Cortex of kidney (tissue), 1 donor: ENCODE measurements at places on chromosomes 5 and 9.

DNA sequence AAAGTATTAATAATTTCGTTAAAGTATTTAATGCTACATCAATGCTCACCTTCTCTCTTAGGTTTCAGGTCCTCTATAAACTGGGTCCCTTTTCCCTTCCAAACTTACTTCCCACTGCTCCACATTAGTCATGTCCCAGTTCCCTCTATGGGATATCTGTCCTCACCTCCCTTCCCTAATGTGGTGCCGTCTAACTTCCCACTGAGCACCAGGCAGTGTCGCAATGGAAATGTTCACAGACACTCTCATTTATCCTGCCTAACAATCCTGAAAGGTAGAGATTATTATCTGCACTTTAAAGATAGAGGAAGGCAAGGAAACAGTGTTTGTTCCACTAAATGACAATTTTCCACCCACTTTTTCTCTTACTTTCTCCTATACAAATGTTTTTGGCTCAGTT lies 329.7 kb downstream of the CWC27 start:
- no peak for DNase-seq

- no peak for DNase-seq
Measured at GRCh38 chr9:130581766-130582165, 2.4 kb downstream of the FUBP3 start.

GRCh38 chr5:33688066-33688465 lies 203.7 kb downstream of the ADAMTS12 start:
- DNase-seq: no peak

GRCh38 chr9:109779711-109780452 lies at the start of gene PALM2AKAP2:
PALM2AKAP2 (plus strand) TSS chr9:109780198; CDS start chr9:109780489, 291 bp downstream.
- DNase-seq: no peak

GRCh38 chr5:83118471-83118870 lies 41.1 kb downstream of the XRCC4 start:
- no peak for DNase-seq

DNA sequence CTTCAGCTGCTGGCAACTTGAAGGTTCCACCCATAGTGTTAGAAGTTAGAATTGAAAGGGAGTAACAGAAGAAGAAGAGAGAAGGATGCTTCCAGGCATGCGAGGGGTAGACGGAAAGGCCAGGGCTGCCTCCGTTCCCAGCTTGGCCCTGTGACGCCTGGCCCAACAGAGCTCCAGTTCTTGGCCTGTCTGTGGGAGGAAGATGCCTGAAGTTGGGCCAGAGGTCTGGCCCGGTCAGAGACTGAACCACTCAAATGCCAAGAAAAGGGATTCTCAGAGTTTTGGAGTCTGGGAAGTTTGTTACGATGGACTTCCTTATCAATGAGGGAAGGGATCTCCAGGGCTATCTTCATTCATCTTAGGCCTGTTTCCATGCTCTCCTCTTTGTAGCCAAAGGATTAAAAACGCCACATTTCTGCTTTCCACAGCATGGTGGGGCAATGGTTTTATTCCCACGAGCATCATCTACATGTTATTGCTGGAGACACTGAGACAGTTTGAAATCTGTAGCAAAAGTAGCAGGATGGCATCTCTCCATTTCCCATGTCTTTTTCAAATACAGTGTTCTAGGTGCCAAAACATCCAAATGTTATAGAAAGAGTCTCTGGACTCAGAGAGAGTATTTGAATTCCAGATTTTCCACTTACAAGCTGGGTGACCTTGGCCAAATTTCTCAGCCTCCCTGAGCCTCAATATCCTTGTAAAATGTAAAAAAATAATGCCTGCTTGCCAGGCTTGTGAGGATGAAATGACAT lies 65.4 kb upstream of the ANKRD55 start:
- DNase-seq: no peak

DNA sequence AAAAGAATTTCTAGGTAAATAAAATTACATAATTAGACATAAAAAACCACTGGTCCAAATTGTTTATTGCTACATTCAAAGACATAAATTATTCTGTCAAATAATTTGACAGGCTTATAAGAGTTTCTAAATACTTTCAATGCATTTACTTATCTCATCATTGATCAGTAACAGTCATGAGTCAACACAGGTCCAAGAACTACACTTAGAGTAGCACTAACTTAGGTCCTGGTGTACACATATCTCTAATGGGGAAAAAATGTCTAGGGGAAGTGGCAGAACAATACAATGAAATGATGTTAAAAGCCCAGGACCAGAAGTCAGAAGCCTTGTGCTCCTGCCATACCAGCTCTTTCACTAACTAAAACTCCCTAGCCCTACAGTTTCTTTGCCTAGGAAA lies 96.5 kb upstream of the SLCO6A1 start:
- no peak for DNase-seq

DNA sequence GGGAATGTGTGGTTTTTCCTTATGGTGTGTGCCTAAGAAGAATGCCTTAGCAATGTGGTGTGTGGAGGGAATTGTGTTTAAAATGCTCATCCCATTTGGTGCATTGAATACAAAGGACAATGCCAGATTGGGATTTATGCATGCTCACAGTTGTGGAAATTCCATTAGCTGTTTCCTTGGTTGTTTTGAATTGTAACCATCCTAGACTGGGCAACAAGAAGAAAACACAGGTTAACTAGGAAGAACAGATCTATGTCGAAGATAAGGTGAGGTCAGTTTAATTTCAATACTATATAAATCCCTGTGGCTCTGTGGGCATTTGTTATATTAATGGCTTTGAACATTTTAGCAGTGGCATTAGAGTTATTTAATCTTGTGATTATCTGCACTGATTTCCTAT lies 266.8 kb downstream of the MAT2B start:
- DNase-seq: no peak

- no peak for DNase-seq
Measured at GRCh38 chr5:169354263-169354662, 53.3 kb upstream of the SLIT3 start.

GRCh38 chr9:16661816-16662215 lies 208.7 kb downstream of the BNC2 start:
- no peak for DNase-seq

DNA sequence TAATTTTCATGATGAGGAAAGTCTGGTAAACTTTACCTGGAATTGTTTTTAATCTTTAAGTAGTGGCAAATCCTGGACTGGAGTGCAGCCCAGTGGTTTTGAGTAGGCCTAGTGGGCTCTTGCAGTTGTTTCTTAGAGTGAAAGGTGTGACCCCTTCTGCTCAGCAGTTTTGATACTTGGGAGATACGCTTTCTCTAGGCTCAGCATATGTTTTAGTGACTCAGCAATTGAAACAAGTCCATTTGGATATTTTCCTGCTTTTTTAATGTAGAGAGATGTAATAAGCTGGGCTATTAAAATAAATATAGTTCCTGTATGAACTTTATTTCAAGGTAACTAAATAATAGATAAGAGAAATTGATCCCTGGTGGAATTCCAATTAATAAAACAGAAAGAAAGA lies 6.0 kb downstream of the POLR3G start:
- DNase-seq: no peak

DNA sequence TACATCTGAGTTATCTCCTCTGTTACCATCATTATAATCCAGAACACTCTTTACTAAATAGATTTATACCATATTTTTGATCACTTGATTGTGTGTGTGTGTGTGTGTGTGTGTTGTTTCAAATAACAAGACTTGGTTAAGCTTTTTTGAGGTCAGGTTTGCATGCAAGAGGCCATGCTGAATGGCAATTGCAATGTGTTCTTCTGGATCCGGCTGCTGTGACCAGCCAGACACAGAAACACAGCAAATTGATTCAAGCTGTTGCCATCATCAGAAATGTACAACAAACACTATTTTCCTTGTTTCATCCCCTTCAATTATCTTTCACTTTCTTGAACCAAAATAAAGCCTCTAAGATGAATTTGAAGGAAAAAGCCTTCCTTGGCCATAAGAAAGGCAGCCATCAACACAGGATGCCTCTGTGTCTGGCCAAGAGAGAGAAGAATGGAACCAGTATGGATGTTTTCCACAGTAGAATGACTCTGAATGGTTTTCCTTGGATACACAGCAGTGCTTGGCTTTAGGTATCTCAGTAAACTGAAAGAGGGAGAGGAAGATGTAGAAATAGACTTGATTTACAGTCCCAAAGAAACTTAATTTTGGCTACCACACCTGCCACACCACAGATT lies 53.9 kb downstream of the DPYSL3 start:
- no peak for DNase-seq

DNA sequence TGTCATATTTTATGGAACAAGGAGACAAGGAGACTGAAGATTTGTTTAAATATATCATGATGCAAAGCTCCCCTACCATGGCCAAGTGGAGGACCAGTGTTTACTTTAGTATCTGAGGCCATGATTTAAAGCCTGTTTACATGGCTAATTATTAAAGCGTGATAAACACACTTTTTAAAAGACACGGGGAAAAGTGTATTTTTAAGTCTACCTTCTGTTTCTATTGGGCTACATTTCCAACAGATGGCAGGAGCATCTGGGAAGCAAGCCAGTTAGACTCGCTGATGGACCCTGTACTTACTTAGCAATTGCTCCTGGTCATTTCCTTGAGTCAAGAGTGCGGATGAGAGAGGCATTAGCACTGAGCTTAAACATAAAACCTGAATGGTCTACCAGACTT lies 480.3 kb upstream of the SEMA6A start:
- DNase-seq: no peak

GRCh38 chr9:100466171-100466828 lies 6.6 kb upstream of the TMEFF1 start:
- no peak for DNase-seq

GRCh38 chr5:1471997-1472963 lies 27.0 kb upstream of the SLC6A3 start:
- DNase-seq: no peak

DNA sequence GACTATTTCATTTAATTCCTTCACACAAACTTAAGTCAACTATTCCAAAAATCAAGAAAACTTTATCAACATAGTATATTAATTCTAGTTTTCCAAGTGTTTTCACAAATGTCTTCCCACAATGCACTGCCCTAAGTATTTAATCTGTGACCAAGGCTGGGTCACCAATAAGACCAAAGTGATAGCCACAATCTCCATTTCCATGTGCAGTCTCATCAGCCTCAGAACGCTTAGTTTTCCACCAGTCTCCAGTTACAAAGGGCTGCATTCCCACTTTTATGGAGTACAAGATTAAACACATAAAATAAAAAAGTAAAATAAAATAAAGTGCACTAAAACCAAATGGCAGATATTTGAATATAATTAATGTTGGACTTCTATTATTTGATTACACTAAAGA lies 371.6 kb upstream of the CCNH start:
- no peak for DNase-seq

GRCh38 chr5:143693651-143694252 lies 118.2 kb upstream of the HMHB1 start:
- no peak for DNase-seq

- no peak for DNase-seq
Measured at GRCh38 chr5:171914726-171915338, 91.6 kb downstream of the FBXW11 start.

DNA sequence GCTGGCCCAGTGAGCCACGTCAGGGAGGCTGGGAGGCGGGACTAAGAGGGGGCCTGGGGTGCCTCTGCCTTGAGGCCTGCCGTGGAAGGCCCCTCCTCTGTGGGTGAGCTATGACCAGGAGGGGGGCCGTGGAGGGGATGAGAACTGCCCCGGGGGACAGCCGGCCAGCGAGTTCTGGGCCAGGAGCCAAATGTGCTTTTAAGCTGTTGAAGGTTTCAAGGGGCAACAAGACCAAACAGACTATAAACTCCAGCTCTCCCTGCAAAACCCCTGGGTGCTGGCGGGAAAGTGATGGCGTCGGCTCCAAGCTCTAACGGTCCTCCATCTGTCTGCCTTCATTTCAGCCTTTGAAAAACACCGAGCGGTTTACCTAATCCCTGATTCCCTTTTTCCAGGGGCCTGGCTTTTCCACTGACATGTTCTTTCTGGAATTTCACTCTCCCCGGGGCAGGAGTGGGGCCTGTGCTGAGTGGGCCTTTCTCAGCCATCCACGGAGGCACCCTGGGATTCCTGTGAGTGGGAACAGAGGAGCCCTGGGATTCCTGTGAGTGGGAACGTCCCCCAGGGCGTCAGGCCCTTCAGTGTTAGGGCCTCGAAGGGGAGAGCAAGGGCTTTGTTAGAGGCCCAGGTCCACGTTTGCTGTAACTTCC lies 65.6 kb downstream of the COL5A1 start:
- no peak for DNase-seq

GRCh38 chr5:168417731-168418429 lies 68.4 kb upstream of the RARS1 start:
- no peak for DNase-seq

DNA sequence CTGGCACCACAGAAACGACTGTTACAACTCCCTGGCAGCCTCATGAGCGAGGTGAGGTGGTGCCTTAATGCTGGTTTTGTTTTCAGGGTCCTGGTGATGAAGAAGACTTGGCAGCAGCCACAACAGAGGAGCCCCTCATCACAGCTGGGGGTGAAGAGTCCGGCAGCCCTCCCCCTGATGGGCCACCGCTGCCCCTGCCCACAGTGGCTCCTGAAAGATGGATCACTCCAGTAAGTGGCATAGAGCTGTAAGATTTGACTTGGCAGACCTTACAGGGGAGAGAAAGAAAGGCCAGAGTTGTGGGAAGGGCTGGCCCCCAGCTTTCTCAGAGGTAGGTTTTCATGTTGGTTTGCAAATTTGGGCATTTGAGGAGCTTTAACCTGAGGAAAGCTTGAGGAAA lies 72.2 kb downstream of the COL15A1 start:
- DNase-seq: no peak

DNA sequence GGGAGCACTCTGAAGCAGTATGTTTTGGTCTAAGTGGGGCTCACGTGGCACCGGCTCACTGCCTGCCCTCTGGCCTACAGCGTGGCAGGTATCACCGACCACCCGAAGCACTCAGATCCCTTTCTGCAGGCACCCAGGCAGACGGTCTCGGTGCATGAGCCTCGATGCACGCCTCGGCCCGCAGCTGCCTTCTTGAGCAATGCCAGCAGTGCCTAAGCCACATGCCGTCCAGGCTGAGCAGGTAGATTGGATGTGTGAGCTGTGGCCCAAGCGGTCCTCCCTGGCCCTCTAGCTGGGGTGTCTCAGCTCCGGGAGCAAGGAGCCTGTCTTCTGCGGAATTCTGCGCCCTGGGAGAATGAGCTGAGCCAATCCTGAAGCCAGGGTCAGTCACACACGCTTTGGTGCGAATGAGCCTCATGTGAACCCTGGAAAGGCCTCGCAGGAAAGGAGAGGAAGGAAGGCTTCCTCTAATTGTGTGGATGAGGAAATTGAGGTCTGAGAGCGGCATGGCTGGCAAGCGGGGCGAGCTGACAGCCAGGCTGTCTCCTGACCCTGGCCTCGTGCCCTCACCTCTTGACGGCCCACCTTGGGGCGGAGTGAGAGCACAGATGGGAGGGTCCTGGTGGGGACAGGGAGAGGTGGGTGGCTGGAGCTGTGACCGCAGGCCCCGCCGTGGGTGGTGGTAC lies 14.4 kb downstream of the RXRA start:
- DNase-seq: no peak

- no peak for DNase-seq
Measured at GRCh38 chr5:160843240-160843639, 8.8 kb downstream of the ATP10B start.

DNA sequence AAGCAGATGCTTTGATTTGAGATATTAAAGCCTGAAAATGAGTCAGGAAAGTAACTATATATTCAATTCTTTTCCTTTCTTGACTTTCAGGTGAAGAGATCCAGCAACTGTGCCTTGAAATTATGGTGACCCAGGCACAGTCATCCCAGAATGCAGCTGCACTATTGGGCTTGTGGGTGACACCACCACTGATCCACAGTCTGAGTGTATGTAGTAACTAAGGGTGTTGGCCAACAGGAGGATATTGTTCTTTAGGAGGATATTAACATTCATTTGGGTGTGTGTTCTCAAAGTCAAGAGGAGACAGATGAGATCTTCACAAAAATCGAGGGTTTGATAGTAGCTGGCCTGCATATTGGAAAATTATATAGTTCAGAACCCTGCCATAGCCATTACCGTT lies 53.2 kb downstream of the HACD4 start:
- no peak for DNase-seq

- no peak for DNase-seq
Measured at GRCh38 chr5:108728566-108729241, 19.0 kb upstream of the FER start.
